Uterus (tissue), 4 donors: ENCODE measurements at places on chromosomes 12 and 14. TPM values are rescaled to one million over a fixed set of nuclear protein-coding genes. Genes with fewer than 3 reads are reported as not detected.

The GPR135 gene
- total RNA-seq, result 5.9 TPM

The RPL10L gene
- total RNA-seq, result not detected

The CEBPE gene
- total RNA-seq, result not detected

- no peak for DNase-seq
Measured at GRCh38 chr12:24081606-24082005, 132.1 kb upstream of the SOX5 start.
